ENCODE measurements at places on chromosomes 7 and 10.

- DNase-seq: no peak
These were observed 66.1 kb downstream of the MBL2 start for GRCh38 chr10:52706332-52707070.

GRCh38 chr10:77146712-77147336, 490.8 kb downstream of the KCNMA1 start:
- no peak for DNase-seq

GRCh38 chr10:132708441-132708840, 77.5 kb downstream of the NKX6-2 start:
- no peak for DNase-seq

GRCh38 chr7:36379831-36380504, 9.7 kb upstream of the ANLN start:
- DNase-seq: no peak

GRCh38 chr10:110647136-110647430, 2.9 kb downstream of the RBM20 start:
- DNase-seq: no peak

DNA sequence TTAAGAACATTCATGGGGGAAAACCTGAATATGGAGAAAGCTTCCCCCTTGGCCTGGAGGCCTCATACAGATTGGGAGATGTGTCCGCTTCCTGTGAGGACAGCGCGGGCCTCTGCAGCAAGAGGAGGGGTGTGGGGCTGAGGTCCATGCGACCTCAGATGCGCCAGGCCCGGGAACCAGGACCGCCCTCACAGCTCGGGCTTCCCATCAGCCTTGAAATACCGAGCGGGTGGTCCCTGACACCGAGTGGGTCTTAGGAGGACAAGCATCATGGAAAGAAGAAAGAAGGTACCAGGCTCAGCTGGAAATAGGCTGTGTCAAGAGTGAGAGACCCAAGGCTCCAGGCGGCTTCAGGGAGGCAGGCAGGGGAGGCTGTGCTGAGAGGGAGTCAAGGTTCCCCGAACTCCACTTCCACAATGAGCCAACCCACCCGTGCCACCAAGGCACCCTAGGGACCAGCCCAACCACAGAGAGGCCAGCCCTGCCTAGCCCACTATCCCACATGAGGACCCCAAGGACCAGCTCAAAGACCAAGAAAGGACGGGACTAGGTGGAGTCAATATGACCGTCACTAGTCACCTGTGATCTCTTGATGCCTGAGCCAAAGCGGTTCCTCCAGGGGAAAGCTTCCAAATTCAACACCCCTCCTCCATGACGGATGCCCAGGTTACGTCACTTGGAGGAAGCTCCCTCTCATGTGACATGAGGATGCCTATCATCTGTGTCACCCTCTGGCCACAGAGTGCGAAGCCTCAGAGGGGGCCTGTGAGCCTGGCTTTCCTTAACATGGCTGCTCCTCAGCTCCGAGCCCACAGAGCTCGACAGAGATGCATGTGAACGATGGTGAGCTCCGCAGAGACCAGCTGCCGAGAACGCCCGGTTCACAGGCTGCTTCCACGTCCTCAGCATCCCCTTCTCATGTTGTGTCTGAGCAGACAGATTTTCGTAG, 103.7 kb downstream of the TCERG1L start:
- no peak for DNase-seq

GRCh38 chr10:68106656-68107055, 2.6 kb upstream of the MYPN start:
- no peak for DNase-seq

GRCh38 chr7:140235114-140235513, 58.3 kb upstream of the KDM7A start:
- DNase-seq: no peak

- no peak for DNase-seq
These were observed 70.8 kb upstream of the FGFR2 start for GRCh38 chr10:121669028-121669374.

- no peak for DNase-seq
These were observed 53.7 kb downstream of the BEND7 start for GRCh38 chr10:13475124-13475523.

DNA sequence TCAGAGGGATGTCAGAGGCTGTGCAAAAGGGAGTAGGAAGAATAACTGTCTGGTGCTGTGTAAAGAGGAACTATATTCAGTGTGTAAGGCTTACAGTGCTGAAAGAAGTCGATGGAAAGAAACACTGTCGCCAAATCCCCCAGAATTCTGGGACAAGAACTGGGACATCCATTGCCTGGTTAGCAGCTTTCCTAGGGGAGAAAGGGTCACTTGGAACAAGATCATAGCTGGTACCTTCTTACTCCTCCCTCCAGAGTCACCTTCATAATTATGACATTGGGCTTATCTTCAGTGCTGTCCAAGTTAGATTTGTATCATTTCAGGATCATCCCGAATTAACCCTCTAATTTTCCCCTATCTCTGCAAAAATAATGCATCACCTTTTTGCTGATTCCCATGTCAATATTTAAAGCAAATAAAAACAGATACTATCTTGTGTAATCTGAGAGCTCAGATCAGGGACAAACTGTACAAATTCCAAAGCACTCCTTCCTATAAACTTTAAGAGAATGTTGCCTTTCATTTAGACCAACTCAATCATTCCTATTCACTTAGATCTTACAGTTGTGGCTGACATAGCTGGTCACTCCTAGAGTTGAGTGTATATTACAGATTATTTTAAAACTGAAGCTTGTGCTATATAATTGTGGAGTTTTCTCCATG, 96.5 kb downstream of the DNAH11 start:
- DNase-seq: no peak

- DNase-seq: no peak
These were observed 153.1 kb downstream of the CDK14 start for GRCh38 chr7:90749262-90749661.

DNA sequence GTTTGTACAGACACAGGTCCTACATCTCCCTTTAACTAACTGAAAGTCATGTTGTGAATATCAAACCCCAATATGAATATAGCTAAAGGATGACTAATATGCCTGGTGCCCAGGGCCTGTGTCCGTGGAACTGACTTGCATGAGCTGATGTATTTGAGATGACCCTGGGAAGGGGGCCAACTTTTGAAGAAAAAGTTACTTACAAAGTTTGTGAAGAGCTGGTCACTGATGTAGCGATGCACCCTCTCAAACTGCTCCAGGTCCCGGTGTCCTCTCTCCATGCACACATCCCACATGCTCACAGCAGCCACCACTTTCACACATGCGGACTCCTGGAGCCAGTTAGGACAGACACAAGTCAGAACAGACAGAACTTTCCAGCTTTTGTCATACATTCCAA, 106.2 kb downstream of the ABCC2 start:
- DNase-seq: no peak

DNA sequence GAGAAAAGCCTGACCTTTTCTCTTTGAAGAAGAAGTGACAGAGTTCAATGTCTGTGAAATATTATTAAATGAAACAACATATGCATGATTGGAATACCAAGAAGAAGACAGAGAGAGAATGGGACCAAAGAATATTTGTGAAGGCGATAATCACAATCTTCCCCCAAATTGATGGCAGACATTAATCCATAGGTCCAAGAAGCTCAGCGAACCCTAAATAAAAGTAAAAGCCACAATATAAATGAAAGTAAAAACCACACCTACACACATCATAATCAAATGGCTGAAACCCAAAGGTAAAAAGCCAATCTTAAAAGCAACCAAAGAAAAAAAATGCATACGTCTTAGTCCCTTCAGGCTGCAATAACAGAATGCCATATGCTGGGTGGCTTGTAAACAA, 84.0 kb downstream of the ODAD2 start:
- no peak for DNase-seq

DNA sequence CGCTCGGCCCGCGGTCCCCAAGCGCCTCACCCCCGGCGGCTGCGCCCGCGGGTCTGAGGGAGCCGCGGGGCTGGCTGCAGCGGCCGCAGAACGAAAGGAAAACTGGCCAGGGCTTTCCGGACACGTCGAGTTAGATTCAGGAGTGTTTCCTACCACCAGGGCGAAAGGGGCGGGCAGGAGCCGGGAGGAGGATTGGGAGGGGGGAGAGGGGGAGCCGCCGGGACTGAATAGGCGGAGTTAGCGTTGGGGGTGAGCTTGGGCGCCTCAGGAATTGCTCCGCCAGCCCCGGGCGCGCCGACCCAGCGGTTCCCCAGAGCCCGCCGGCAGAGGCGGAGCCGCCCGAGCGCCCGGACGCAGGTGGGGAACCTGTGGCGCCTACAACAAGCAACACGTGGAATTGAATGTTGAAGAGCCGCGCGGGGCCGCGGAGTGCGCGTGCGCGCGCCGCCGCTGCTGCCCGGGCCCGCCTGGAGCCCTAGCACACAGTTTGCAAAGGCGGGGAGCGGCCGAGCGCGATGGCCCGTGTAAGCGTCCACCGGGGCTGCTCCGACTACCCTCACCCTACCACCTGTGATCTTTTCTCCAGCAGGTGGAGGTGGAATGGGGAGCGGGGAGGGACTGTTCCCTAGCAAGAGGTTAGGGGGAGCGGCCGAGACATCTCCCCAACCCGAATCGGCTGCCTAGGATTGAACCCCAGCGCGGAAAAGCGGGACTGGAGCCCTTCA, at the start of gene CADPS2:
CADPS2 (minus strand) TSS at position 104 of the 725 bp plus-strand sequence. CDS start 123 bp downstream, outside the sequence.
- DNase-seq: peak; percentile 89

DNA sequence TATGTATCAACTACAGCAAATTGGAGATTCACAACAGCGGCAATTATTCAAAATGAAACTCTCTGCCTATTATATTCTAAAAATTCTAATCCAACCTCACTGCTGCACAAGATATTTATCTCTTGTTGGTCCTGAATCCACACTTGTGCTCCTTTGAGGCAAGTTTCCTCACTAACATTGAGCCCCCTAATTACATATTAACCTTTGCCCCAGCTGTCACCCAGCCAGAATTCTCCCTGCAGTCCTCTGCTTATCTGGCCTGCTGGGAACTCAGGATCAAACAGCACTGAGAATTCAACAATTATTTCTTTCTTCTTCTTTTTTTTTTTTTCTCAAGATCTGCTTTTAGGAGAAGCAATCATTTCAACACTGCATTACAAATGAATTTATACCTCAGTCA, 21.5 kb upstream of the PLAC9 start:
- no peak for DNase-seq

DNA sequence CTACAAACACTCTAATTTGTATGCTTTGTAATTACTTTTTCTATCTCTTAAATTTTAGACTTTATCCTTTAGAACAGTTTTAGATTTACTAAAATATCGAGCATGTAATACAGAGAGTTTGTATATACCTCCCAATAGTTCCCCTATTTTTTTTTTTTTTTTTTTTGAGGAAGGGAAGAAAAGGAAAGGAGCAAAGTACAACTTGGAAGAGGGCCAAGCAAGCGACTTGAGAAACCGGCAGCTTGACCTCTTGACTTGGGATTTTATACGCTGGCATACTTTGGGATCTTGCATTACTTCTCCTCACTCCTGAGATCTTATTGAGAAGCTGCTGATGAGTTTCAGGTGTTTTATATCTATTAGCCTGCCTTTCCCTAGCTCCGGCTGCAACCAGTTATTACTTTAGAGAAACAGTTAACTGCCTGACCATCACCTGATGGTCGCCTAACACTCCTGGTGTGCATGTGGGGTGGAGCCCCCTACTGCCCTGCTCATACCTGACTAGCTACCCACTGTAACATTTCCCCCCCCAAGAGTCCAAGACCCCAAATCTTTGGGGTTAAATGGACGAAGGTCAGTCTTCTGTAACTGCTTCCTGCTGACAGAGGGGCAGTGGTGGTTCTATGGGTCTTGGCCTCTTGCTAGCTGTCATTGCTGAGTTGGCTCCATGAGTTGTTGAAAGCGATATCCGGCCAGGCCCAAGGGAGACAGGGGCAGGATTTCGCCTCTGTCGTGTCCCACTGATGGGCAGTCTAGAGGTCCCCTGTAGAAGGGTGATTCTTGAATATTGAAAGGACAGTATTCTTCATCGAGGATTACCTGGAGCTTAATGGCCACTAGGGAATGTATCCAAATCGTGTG, 28.5 kb downstream of the MKLN1 start:
- no peak for DNase-seq

GRCh38 chr10:24255115-24255880, 46.4 kb downstream of the KIAA1217 start:
- DNase-seq: no peak

DNA sequence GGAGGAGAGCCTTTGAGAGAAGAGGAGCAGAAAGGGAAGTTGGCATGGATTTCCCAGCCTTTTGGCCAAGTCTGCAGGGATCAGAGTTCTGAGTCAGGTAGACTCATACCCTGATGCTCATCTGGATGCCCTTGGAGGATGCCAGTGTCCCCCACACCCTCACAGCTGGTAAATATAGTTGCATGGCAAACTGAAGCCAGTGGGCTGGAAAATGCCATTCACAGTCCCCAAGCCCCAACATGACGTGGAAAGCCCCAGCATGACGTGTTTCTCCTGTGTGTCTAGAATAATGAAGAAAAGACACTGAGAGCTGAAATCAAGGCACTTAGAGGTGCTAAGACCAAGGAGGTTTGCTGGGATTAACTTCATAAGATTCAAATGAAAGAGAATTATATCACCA, 24.8 kb upstream of the APBB1IP start:
- no peak for DNase-seq

DNA sequence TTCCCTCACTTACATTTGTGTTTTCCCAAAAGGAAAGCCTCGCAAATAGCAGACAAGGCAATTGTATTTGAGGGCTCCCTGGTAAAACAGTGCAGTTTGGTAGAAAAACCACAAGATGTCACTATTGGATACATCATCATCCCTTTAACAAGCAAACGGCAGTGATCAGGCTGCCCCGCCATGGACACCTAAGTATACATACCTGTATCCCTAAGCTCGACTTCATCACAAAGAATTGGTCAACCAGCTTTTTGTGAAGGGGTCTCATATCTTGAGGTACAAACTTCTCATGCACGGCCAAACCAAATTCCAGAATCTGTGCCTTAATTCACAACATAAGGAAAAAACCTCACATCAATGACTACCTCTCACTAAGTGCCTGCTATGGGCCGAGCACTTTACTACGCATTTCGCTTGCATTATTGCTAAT, 179.5 kb upstream of the IMMP2L start:
- peak; percentile 51 for DNase-seq

- no peak for DNase-seq
These were observed 108.7 kb upstream of the PPIF start for GRCh38 chr10:79238606-79239005.

- DNase-seq: no peak
These were observed 5.4 kb downstream of the VGF start for GRCh38 chr7:101159696-101160674.

DNA sequence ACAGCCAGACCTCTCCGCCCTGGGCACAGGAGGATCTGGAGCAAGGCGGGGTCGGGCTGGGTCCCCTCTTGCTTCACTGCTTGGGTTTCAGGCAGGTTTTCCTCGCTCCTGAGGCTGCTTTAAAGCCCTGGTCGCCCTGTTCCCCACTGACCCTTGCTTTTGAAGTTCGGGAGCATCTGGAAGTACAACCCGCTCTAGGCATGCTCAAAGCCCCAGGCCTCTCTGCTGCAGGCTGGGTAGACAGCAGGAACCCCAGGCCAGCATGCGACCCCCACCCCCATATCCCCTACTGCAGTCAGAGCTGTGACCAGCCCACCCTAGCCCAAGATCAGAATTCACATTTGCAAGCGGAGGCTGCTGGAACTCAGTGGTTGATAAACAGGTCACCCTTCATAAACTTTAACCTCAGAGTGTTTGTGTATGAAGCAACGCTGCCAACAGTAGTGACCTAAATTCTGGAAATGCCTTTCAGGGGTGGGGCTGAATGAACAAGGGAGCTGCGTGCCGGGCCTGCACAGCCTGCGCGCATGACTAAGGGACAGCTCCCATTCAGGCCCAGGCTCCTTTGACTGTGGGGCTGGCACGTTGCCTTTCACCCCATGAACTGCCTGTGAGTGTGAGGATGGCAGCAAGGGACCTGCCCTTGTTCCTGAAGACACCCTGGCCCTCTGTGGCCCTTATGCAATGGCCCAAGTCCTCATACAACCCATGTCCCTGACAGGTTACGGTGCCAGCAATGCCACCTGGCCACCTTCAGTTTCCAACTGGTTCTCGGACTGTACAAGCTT, 52.5 kb downstream of the PROSER2 start:
- no peak for DNase-seq

Data from NCI-H774 (cell line).